ENCODE measurements at places on chromosomes 16 and 17. TPM values are rescaled to one million over a fixed set of nuclear protein-coding genes. Genes with fewer than 3 reads are reported as not detected.

Gene GGA2
- 38.8 TPM for total RNA-seq

GRCh38 chr17:13575922-13576419 lies 25.8 kb downstream of the HS3ST3A1 start:
- no peak for DNase-seq

GRCh38 chr17:40699371-40699770 lies 4.2 kb downstream of the KRT24 start:
- DNase-seq: peak; percentile 32

GRCh38 chr17:71329310-71330098 lies 791.3 kb upstream of the SOX9 start:
- DNase-seq: no peak

- DNase-seq: no peak
These were observed 79.8 kb downstream of the AMFR start for GRCh38 chr16:56345406-56346050.

DNA sequence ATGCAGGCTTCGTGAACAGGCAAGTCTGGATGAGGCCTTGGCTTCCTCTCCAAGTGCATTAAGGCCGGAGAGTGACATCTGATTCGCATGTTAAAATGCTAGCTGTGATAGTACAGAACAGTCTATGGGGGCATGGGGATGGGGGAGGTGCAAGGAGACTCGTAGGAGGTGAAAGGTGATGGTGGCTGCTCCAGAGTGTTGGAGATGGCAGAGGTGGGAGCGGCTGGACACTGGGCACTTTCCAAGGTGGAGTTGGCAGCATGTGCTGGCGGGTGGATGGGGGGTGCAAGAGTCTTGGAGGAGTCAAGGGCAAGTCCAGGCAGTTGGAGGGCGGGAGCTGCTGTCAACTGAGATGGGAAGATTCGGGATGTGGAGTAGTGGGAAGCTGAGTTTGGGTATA lies 350.9 kb upstream of the TNRC6C start:
- DNase-seq: no peak

Data from tibial nerve (tissue), 4 donors.